ENCODE measurements at places on chromosomes 6 and 20.

DNA sequence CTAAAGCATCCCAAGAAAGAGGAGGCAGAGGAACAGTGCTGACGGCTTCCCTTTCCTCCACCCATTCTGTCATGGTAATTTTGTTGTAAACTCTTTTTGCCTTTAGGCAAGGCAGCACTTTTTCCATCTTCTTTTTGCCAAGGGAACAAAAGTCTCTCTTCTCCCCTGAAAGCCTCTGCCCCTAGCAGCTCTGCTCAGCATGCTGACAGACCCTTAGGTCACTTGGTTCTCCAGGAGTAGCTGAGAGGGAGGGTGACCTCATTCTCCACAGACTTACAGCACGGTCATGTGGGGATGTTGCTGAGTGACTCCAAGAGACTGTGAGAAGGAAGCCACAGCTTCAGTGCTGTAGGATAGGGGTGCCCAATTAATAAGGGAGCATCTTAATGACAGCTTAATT is 81.1 kb upstream of the RALGAPA2 start:
- no peak for DNase-seq

DNA sequence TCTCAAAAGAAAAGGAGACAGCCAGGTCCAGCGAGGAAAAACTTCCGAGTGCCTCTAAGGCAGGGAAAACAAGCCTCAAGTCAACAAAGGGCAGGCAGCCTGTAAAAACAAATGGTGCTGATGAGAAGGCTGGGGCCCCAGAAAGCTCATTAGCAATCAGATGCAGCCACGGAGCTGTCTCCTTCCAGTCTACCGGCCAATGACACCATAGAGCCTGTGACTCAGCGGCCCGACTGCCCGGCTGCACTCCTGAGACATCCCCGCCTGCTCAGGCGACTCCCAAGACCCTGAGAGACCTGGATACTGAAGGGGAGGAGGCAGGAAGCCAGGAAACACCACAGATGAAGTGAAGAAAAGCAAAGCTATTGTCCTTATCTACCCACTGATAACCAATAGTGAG is 120.1 kb upstream of the HDDC2 start:
- DNase-seq = no peak

DNA sequence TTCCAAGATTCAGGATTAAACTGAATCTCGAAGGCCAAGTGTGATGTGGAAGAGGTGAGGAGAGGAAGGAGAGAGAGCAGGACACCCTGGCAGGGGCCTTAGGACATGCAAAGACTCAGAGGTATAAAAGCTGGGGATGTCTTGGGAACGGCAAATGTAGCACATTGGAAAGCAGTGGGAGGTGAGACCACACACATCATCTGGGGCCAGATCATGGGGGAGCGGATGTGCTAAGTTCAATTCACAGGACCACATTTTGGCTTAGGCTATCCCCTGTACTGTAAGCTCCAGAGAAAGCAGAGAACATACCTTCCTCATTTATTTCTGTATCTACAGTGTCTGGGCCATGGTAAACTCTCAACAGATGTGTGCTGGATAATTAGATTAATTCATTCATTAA is 59.5 kb upstream of the MBOAT1 start:
- no peak for DNase-seq

- no peak for DNase-seq
Observed at GRCh38 chr20:46268131-46268614, 40.1 kb downstream of the CDH22 start.

- no peak for DNase-seq
Observed at GRCh38 chr6:140817176-140817575, 1315.5 kb upstream of the GJE1 start.

DNA sequence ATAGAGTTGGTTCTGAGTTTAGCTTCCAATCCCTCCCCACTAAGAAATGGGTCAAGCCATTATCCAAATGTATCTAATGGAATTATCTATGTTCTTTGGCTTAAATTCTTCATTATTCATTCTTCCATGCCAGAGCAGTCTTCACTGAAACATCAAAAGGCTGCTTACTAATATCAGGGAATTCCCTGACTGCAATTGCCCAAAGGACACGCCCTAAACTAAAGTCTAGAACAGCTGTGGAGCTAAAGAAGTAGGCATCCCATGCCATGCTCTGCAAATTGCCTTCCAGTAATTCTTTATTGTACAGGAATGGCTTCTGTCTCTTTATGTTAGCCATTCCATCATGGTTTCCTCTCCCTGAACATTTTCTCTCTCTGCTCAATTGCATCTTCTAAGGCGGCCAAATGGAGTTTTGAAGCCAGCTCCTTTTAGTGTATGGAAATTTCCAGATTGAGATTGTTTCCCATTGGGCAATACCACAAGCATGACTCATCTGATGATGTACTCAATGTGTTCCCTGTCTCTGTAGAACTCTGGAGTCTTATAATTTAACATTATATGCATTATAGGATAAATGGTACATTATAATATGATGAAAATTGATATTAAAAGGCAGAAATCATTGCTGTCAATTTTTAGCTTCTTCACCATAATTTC is 28.8 kb upstream of the TSHZ2 start:
- DNase-seq = no peak

DNA sequence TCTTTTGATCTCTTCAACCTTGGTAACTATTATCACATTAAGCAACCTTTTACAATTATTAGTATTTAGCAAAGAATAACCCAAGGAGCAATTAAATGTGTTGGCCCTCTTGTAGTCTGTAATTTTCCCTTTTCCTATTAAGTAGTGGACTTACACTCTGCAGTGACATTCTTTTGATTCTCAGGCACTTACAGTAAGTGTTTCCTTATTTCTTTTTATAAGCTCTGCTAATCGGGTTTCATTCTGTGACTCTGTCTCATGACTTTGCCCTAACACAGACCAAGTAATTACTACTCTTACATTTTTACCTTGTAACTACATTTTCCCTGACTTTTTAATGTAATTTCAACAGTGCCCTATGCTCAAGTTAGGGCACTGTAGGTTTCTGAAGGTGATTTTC is 104.0 kb upstream of the EPHA7 start:
- no peak for DNase-seq

GRCh38 chr20:10412591-10413408 is 21.2 kb downstream of the MKKS start:
- DNase-seq = no peak

DNA sequence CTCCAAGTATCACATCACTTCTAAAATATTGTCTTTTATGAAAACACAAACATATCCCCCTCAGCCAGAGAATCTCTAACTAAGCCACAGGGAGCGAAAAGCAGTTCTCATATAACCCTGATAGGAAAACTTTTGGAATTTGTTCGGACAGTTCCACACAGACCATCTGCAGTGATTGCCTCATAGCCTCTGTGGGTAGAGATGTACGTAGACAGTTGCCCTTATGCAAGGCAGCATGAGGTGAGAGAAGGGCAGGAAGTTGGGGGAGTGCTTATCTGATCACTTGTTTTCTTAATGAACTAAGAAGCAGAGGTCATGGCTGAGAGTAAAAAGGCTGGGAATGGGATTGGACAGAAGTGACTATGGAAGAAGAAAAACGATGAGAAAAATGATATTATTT is 39.6 kb downstream of the SLC23A2 start:
- DNase-seq = peak; percentile 12

- DNase-seq = no peak
Observed at GRCh38 chr20:19212821-19213502, 520 bp downstream of the SLC24A3 start.

GRCh38 chr6:29943053-29943966 is 978 bp downstream of the HLA-A start:
- peak; percentile 36 for DNase-seq

GRCh38 chr6:32937230-32937633 is 3.6 kb downstream of the HLA-DMB start:
- no peak for DNase-seq

DNA sequence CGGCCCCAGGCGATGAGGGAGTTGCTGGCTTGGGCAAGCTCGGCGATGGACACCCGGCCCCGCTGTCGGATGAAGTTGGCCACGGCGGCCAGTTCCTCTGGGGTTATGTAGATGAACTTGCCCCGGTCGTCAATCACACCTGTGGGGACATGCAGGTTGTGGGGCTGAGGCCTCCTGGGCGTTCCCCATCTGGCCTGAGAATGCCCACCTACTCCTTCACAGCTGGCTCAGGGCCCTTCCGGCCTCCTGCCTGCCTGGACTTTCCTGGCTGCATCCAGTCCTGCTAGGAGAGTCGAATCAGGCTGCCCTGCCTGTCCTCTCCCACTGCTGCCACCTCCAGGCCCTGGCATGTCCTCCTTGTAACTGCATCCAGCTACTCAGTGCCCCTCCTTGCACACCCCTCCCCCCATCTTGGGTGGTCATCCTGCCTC is 13.8 kb downstream of the DDRGK1 start:
- DNase-seq = no peak

- DNase-seq = no peak
Observed at GRCh38 chr6:47631797-47632196, 66.6 kb upstream of the ADGRF4 start.

GRCh38 chr20:52150440-52151258 is 40.9 kb downstream of the ZFP64 start:
- DNase-seq = no peak

- DNase-seq = no peak
Observed at GRCh38 chr6:121506761-121507754, 71.6 kb downstream of the GJA1 start.

DNA sequence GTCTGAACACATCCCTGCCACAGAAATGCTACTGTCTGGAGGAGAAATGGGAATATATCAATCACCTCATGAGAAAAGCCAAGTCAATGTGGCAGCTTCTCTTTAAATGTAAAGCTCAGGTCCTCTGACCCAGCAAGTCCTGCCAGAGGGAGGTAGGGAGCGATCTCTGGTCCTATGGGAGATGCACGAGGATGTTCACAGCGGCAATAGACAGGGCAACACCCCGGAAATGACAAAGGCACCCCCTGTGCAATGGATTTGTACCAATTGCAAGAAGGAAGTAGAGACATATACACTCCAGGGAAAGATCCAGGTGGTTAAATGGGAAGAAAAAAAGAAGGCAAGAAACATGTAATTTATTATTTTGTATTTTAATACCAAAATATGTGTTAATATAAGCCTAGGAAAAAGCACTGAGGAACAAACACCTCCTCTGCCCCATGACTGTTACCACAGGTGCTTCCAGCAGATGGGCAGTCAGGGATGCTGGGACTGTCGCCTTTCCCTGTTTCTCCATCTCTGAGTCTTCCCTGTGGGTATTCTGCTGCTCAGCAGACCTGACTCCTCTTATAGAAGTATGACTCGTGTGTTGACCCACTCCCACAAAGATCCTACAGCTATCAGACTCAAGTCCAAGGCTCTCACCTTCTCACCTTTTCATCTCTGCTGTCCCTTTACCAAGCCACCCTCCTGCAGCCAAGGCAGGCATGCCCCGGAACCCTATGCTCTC is 20.8 kb downstream of the ATP9A start:
- DNase-seq = no peak

DNA sequence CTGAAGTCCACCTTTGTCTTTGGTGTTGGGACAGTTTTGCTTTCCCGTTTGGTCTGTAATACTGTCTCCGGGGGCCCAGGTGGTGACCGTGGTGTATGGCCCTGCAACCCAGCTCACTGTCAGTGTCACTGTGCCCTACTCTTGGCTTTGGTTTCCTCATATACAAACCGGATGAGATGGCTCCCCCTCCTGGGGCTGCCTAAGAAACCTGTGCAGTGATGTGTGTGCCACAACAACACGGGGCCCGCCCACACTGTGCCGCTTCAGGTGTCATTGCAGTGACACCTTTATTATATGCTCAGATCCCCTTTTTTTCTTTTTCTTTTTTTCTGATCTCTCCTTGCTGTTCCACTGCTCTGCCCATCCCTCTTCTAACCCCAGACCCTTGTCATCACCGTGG is 73.9 kb downstream of the RAMACL start:
- peak; percentile 27 for DNase-seq

GRCh38 chr6:48915591-48915990 is 547.5 kb downstream of the MMUT start:
- DNase-seq = no peak

- no peak for DNase-seq
Observed at GRCh38 chr6:35007016-35007415, 118.0 kb downstream of the ANKS1A start.

DNA sequence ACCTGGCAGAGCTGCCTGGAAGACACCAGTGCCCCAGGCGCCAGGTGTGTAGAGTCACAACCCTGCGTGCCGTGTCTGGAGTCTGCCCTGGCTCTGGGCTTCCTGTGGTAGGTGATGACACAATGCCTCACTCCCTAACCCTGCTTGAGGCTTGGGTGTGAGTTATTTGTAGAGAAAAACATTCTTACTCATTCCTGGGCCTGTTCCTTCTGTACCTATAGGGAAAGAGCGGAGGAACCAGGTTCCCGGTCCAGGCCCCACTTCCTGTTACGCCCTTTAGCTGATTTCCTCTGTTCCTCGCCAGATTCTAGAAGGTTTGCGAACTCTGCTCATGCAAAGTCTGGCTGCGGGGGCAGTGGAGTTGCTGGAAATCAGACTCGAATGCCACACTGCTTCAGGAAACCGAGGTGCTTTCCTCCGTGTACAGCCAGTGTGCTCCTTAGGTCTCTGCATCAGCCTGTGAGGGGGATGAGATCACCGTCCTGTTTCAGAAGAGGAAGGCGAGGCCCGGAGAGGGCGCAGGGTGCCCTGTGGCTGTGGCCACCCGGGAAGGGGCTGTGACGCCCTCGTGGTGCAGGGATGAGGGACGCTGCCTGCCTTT is 67.1 kb upstream of the DUSP22 start:
- peak; percentile 49 for DNase-seq

DNA sequence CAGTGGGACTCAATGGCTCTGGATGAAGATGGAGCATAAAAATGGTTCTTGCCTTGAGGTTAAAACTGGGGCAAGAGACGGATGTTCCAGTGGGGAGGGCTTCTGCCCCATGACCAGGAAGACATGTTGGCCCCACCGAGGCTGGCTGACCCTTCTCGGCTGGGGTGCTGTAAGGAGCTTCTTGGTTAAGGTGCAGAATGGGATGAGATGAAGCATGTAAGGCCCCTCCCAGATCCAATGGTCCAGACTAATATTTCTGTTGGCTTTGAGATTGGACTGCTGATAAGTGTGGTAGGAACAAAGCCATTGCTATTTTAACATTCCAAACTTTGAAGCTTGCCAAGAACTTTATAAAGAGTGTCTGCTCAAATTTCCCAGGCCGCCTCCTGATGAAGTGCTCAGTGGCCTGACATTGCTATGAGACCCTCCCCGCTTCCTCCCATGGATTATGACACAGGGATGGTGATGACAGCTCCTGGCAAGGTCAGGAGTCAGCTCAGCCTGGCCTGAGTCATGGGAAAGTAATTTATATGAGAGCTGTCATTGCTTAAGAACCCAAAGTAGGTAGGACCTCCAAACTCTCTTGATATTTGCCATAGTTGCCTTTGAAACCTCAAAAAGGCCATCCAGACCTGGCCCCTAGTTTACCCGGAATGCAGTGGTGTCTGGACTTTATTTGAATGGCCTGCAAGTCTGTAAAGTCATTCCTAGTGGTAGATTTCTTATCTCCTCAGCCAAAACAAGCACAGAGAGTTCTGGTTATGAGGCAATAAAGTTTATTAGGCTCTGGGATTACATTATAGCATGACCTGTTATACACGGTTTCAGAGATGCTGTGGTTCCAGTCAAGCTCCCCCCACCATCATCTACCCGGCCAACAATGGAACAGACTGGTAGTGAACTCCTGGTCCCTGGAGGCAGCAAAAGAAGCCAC is 55.2 kb downstream of the TGM2 start:
- DNase-seq = no peak

Measured in stimulated activated CD4-positive, alpha-beta T cell treated with anti-CD3 and anti-CD28 coated beads, Interleukin-1b, Interleukin-23, amount 100 ng/mL, for 4 hours (primary cell).